ENCODE measurements at places on chromosomes 11 and 22.

- no peak for DNase-seq
Measured at GRCh38 chr11:120056301-120057027, 81.4 kb downstream of the TRIM29 start.

DNA sequence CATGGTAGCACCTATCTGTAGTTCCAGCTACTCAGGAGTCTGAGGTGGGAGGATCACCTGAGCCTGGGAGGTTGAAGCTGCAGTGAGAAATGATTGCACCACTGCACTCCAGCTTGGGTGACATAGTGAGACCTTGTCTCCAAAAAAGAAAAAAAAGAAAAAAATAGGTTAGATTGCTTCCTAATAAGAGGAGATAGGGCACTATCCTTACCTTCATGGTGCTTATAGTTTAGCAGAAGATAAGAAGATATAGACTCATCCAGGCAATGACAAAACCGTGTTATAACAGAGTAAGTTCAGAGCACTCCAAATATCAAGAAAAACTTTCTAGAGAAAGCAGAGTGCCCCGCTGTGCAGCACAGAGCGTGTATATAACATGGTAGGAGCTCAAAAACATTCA, 42.1 kb downstream of the RRP8 start:
- DNase-seq, result no peak

DNA sequence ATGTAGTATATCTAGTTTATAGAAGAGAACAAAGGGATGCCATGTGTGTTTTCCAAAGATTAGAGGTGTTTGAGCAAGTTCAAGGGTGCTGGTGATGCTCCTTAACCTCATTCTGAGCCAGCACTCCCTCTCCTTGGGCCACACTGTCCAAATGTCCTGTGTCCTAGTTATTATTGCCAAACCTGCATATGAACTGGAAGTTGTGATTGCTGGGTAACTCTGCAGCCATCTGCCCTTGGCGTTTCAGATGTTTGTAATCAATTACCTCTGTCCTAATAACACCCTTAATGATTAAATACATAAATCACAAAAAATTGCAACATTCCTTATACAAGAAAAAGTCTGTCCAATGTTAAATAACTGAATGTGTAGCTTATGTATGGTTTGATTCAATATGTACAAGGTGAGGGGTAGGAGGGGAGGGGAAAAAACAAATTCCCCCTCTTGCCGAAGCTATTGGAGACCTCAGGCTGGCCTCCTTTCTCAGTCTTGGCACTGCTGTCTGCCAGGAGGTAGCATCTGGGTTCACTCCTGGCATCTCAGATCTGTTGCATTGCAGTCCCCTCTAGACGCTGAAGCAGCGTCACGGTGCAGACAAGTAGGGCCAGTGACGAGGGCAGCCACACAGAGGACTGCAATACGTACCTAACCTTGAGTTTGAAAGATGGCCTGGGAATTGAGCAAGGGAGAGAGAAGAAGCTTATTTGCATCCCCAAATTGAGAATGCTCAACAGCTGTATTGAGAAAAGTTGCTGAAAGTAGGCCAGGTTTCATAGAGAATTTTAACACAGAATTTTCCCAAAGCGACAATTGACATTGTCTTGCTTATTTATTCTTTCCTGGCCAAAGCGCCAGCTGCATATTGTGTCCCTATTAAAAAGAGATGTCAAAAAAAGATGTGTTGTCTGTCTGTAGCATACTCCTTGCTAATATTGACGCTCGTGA, 89.6 kb upstream of the ARHGAP32 start:
- no peak for DNase-seq

DNA sequence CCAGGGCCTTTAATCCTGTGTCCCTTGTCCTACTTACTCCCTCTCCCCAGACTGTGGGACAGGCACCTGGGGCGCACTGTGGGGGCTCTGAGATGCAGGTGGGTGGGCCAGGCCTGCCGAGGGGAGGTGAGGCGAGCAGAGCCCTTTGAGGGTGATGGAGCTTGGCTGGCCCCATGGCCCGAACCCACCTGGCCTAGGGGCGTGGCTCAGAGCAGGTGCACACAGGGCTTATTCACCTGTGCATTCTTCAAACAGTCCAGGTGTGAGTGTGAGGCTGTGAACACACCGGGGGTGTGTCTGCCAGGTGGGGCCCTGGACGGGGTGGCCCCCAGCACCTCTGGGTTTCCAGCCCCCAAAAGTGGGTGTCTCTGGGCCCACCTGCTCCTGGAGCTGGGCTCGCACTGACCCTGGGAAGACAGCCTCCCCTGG, 9.0 kb upstream of the MUC5AC start:
- DNase-seq, result no peak

GRCh38 chr22:47597041-47597440, 834.6 kb downstream of the TBC1D22A start:
- no peak for DNase-seq

- no peak for DNase-seq
Measured at GRCh38 chr11:61071208-61071681, 31.0 kb upstream of the CD5 start.

DNA sequence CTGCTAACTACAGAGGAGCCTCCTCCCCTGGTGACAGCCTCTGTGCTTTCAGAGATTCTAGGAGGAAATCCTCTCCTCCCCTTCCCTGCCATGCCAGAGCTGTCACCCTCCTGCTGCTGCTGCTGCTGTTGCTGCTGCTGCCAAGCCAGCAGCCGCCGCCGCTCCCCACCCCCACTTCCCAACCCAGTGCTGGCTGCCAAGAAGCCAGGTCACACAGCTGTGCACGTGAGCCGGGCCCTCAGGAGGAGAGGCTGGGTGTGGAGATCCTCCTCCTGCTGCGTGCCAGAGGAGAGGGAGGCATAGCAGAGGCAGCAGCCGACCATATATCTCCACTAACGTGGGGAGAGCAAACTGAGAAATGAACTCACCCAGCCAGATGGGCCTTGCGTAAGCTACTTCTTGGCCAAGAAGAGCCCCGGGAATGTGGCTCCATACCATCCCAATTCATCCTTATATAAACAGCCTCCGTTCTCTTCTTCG, 12.4 kb downstream of the CRY2 start:
- no peak for DNase-seq

DNA sequence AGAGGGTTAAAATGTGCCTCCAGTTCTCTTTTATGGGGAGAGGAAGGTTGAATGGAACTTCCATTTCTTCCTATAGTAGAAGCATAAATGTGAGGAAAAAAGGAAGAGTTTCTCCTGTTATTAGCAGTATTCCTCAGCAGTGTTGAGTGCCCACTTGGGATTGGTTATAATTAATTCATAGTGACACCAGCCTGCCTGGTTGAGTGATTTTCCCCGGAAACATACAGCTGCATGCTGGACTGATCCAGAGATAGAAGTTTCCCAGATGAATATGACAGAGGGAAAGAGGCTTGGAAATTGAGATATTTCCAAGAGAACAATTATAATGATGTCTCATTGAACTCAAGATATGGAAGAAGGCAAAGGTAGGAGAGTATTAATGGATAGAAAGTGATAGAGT, 28.3 kb downstream of the RAB39A start:
- DNase-seq, result no peak

- no peak for DNase-seq
Measured at GRCh38 chr11:63874511-63874910, 35.6 kb downstream of the MARK2 start.

DNA sequence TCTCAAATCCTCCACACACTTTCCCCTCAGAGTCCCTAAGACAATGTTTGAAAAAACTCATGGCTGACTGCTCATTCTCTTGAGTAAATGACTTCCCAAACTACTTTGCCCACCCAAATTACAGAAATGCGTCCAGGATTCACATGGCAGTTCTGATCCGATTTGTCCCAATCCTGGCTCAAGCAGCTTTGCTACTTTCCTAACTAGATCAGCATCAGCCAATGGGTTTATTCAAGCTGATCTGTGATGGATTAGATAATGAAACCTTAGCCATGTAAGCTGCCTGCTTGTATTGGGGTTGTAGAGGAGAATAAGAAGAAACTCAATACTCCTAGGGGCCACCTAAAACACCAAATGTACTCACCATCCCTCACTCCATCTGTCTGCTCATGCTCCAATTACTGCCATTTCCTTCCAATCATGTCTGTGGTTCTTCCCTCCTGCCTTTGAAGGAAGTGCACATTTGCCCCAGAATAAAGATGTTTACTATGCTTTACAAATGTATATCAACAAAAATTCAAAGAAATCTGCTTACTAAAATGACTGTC, 6.9 kb downstream of the RBFOX2 start:
- DNase-seq, result no peak

DNA sequence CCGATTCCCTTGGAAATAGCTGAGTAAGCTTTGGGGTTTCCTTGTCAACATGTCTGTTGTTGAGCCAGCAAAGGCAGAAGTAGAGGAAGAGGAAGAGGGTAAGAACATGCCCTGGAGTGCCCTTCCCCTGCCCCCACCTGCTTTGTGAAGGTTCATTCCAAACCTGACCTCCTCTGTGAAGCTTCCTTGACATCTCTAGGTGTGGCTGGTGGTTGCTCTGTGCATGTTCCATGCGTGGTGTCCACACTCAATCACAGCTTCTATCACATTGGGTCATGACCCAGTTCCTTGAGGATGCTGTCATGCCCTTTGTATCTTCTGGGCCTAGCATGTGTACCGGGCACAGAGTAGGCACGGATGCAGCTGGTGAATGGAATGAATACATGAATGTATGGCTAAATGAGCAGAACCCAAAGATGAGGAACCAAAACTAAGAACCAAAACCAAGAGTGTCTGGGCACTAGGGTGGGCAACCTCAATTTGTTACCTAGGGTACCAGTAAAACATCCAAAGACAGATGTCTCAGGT, 23.7 kb upstream of the FXYD6 start:
- no peak for DNase-seq

- DNase-seq, result no peak
Measured at GRCh38 chr22:36737776-36738175, 34.2 kb upstream of the CACNG2 start.

DNA sequence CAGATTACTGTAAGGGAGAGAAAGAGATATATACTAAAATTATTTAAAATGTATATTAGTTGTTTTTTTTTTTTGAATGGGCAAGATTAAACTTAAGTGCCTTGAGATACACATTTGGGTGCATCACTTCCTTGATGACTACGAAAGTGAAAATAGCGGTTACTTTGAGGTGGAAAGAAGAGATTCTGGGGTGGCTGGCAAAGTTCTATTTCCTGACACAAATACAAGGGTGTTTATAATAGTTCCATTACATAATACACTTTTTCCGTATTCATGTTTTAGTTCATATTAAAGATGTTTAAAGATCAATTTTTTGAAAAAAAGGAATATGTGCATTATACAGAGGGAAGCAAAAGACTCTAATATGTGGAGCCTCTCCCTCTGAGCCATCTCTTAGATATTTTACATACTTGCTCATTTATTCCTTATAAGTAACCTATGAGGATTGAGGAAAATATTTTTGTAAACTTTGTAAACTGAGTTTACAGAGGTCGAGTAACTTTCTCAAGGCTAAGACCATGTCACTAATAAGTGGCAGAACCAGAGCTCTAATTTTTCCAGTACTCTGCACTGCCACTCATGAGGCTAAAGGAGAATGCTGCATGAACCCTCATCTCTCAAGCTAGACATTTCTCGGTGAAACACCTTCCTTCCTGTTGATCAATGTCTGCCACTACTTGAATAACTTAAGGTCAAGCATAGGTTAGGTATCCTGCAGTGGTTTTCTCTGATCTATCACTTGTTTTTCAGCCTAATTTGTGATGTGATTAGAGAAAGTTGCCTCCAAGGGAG, 58.6 kb downstream of the DDIAS start:
- DNase-seq, result no peak

- no peak for DNase-seq
Measured at GRCh38 chr11:78332174-78332866, 85.3 kb downstream of the GAB2 start.

GRCh38 chr11:117621226-117621625, 175.8 kb downstream of the DSCAML1 start:
- no peak for DNase-seq

GRCh38 chr22:32572741-32573500, 98.3 kb downstream of the FBXO7 start:
- DNase-seq, result no peak

DNA sequence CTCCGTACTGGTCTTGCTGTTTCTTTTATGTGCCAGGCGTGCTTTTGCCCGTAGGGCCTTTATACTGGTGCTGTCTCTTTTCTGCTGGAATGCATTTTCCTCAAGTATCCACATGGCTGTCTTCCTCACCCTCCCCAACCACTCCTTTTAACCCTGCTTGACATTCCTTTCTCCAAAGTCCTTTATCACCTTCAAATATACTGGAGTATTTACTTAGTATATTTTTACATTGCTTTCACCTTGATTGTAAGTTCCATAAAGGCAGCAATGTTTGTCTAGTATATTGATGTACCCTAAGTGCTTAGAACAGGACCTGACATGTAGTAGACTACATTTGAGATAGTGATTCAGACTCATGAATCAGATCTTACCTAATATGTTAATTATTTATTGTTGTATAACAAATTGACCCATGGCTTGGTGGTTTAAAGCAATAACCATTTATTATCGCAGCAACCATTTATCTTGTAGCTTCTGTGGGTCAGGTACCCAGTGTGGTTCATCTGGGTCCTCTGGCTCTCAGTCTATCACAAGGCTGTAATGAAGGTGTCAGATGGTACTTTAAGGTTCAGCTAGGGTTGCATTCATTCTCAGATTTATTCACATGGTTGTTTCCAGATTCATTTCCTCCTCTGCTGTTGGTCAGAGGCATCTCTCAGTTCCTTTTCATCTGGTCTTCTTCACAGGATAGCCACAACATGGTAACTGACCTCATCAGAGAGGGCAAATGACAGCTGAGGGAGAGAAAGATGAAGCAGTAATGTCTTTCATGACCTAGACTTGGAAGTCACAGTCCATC, 34.2 kb downstream of the DDX10 start:
- no peak for DNase-seq

- DNase-seq, result no peak
Measured at GRCh38 chr22:38228326-38228872, 26.6 kb downstream of the MAFF start.

DNA sequence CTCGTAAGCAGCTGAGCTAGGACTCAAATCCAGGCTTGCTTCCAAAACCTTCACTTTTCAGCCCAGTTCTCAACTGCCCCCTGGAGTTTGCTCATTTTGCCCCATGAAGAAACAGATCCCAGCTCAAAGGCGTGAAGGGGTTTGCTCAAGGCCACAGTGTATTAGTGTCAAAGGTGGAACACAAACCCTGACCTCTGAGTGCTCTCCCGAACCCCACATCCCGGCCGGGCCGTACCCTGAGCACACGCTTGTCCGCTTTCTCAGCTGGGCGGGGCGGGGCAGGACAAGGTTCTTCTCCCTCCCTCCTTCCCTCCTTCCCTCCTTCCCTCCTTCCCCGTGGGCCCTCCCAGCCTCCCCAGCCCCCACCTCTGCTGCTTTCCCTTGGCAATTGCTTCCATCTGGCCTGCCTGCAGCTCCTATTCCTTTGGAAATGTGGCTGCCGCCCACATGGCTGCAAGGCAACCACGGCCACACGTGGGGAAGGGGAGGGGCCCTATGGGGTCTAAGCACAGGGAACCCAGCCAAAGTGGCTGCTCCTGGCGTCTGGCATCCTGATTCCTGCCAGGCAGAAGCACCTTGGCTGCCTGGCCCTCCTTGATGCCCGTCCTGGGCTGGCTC, 4.1 kb downstream of the ST3GAL4 start:
- DNase-seq, result no peak
